Regular cardiac myocyte (primary cell): ENCODE measurements at places on chromosomes 11 and 22. TPM values are rescaled to one million over a fixed set of nuclear protein-coding genes. Genes with fewer than 3 reads are reported as not detected.

The OSBP2 gene
- total RNA-seq, result 1.1 and 1.3 TPM in 2 replicates

The FXYD2 gene
- total RNA-seq, result 0.38 and 1.4 TPM in 2 replicates

The OR51B2 gene
- 0.28 TPM in 1 of 2 replicates, not detected in the other for total RNA-seq

The POU2F3 gene
- total RNA-seq, result not detected in 2 replicates

The ASPHD2 gene
- total RNA-seq, result 1.5 and 2.5 TPM in 2 replicates

The TSPAN18 gene
- total RNA-seq, result under 0.01 TPM in 2 replicates

The KIRREL3 gene
- total RNA-seq, result 5.4 and 8.5 TPM in 2 replicates

The SERHL2 gene
- 3.6 and 4.8 TPM in 2 replicates for total RNA-seq

The C11orf87 gene
- total RNA-seq, result under 0.01 and 0.28 TPM in 2 replicates
